Stimulated activated CD4-positive, alpha-beta T cell treated with anti-CD3 and anti-CD28 coated beads, Interleukin-12 subunit alpha, Interleukin-12 subunit beta, amount 100 ng/mL, for 4 hours (primary cell): ENCODE measurements at places on chromosomes 4 and X.

DNA sequence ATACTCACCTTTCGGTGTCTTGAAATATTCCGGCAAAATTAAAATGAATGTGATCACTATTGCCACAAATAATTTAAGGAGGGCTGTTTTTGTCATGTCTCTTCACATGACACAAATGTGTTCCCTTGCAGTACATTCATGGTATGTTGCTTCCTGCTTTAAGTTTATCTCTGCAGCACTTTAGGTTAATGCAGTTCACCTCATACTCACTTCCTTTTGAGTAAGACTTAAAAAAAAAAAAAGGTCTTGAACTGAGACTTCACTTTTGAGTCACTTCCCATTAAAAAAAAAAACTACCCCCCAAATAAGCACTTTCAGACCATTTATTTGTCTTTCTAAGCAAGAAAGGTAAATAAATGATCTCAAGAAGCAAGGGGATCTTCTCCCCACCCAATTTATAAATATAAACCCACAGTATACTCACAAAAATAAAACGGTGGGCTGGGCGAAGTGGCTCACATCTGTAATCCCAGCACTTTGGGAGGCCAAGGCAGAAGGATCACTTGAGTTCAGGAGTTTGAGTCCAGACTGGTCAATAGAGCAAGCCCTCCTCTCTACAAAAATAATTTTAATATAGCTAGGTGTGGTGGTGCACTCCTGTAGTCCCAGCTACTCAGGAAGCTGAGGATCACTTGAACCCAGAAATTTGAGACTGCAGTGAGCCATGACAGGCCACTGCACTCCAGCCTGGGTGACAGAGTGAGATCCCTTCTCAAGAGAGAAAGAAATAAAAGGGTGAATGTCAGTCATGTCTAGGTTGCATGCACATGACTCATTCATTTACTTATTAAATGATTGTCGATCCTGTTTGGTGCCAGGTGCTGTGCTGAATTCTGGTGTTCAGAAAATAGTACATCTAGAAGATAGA lies at the start of gene TMEM156:
Gene TMEM156, minus strand, starts transcription at position 192 of the 868 bp plus-strand sequence. Its CDS starts 96 bp downstream, at position 96.
- DNase-seq: peak; percentile 17

DNA sequence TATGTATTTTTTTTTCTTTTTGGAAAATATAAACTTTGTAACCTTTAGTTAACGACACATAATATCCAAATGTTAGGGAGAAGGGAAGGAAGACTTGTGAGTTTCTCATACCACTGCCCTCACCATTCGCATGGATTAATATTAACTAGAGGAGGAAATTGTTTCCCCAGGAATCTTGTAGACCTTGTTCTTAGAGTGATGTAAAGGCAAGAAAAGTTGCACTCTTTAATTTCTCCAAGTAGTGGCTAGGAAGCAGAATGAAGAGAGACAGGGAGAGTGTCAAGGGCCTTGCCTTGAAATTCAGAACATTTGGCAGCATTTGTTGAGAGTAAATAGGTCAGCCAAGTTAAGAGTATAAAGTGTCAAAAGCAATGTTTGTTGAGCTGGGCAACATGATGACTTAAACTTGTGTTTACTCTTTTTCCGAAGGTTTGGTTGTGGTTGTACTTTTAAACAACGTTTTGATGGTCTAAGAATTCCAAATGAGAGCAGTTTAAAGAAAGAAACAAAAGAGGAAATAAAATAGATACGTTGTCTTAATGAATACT lies 105.7 kb downstream of the TENM3 start:
- DNase-seq: no peak

DNA sequence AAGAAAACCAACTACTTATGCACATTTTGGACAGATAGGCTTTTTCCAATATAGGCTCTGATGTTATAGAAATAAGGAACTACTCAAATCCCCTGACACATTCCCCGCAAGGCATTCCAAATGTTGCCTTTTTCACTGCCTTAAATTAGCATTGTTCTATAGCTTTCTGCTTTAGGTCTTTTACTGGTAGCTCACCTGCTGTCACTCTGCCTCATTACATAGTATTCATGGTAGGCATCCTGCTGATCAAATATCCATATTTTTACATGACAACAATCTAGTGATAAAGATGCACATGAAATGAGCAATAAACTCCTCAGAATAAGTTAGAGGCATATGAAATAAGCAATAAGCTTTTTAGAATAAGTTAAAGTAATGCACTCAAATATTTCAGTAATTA lies 542.7 kb downstream of the FAM133A start:
- DNase-seq: no peak

GRCh38 chr4:92651536-92651935 lies 347.8 kb downstream of the GRID2 start:
- DNase-seq: no peak

- DNase-seq: no peak
Measured at GRCh38 chrX:39805022-39805421, 292.7 kb downstream of the BCOR start.

DNA sequence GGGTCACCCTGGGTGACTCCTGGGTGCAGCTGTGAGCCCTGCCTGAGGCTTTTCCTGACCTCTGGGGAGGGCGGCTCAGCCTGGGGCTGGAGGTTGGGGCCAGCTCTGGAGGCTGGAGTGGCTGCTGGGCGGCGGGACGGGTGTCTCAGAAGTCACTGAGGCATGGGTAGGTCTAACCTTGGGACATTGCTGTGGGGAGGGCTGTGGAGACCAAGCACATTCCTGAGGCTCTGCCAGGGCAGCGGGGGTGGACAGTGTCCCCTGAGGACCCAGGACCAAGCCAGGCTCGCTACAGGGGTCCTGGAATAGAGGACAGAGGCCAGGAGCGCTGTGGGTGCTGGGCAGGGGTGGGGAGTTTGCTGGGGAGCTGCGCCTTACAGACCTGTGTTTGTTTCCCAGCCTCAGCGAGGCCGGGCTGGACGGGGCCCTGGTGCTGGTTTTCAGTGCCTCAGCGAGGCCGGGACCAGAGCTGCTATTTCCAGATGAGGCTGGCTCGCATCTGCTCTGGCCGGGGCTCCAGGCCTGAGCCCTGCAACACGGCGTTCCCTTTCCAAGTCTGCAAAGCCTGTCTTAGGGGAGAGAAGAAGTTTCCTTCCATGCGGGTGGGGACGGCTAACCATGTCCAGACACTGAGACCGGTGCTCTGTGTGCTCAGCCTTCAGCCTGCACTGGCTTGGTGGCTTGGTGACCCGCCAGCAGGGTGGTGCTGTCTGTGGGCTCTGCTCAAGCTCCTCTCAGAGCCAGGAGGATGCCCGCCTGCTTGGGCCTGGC lies 3.0 kb upstream of the SLC25A6 start:
- DNase-seq: no peak

- DNase-seq: no peak
Measured at GRCh38 chr4:180696460-180697092, 1546.6 kb upstream of the TENM3 start.

- no peak for DNase-seq
Measured at GRCh38 chr4:108359986-108360681, 191.4 kb upstream of the LEF1 start.

- DNase-seq: no peak
Measured at GRCh38 chr4:76947369-76947768, 2.2 kb upstream of the SEPTIN11 start.

GRCh38 chr4:185991770-185992169 lies 77.2 kb upstream of the TLR3 start:
- no peak for DNase-seq

DNA sequence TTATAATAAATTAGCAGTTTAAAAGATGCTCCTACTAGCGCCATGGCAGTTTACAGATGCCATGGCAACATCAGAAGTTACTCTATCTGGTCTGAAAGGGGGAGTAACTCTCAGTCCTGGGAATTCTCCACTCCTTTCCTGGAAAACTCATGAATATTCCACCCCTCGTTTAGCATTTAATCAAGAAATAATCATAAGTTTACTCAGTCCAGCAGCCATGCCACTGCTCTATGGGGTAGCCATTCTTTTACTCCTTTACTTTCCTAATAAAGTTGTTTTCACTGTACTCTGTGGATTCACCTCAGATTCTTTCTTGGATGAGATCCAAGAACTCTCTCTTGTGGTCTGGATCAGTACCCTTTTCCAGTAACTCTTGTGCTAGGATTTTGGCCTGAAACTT lies 52.3 kb downstream of the GUCY1B1 start:
- DNase-seq: no peak
